ENCODE measurements at places on chromosomes 6 and 20.

GRCh38 chr20:44402391-44403193 is 47.1 kb downstream of the HNF4A start:
- peak; percentile 55 for DNase-seq

DNA sequence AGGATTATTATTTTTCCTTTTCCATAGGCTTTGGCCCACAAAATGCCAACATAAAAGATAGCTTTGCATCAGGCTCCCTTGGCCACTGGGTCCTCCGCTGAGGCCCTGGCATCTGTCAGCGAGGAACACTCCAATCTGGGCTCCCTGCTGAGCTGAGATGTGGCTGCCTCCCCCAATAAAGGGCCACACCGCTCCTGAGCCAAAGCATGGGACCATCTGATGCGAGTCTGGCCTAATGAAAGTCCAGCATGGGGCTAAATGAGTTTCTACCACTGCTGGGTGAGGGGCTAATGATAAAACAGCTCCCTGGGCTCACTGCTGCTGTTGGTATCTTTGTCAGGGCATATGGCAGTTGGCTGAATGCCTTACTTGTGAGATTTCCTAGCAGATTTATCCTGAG is 817.5 kb upstream of the SLC35B3 start:
- no peak for DNase-seq

DNA sequence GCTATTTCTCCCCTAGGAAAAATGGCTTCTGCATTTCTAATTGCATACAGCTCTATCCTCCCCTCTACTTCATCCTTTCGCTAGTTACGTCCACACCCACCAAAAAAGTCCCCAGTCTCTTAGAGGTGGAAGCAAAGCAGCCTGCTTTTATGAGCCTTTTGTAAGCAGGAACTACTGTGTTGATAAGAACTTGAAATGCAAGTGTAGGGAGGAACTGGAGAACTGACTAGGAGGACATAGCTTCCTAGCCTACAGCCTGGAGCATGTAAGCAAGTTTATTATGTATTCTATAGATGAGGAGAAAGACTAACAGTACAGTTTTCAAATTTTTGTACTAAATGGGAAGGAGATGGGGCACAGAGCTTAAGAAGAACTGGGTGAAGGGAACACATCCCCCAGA is 10.3 kb downstream of the ARHGAP18 start:
- DNase-seq: no peak

- peak; percentile 34 for DNase-seq
Measured at GRCh38 chr6:117976030-117976651, 69.1 kb downstream of the SLC35F1 start.

- no peak for DNase-seq
Measured at GRCh38 chr20:56173438-56173837, 75.1 kb upstream of the MC3R start.

- DNase-seq: peak; percentile 63
Measured at GRCh38 chr6:40845553-40845952, 193.5 kb downstream of the UNC5CL start.

DNA sequence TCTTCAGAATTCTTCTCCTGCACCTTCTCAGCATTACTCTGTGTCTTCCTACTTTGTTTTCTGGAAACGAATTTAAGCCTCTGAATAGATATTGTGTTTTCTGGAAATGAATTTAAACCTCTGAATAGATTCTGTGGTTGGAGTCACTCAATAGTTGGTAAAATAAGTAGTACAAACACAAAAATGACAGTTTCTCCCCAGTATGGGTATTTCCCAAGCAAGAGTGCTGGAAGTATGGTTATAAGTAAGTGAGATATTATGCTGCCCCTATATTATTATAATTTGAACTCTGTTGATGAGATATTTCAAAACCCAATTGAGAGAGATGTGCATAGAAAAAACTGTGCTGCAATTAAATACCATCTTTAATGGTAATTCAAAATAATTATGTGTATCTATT is 94.9 kb downstream of the TINAG start:
- DNase-seq: no peak

- DNase-seq: no peak
Measured at GRCh38 chr6:110282412-110282811, 75.7 kb downstream of the METTL24 start.

GRCh38 chr6:111585241-111585973 is 20.3 kb downstream of the TRAF3IP2 start:
- DNase-seq: no peak

- no peak for DNase-seq
Measured at GRCh38 chr6:8539453-8539852, 104.1 kb upstream of the SLC35B3 start.

DNA sequence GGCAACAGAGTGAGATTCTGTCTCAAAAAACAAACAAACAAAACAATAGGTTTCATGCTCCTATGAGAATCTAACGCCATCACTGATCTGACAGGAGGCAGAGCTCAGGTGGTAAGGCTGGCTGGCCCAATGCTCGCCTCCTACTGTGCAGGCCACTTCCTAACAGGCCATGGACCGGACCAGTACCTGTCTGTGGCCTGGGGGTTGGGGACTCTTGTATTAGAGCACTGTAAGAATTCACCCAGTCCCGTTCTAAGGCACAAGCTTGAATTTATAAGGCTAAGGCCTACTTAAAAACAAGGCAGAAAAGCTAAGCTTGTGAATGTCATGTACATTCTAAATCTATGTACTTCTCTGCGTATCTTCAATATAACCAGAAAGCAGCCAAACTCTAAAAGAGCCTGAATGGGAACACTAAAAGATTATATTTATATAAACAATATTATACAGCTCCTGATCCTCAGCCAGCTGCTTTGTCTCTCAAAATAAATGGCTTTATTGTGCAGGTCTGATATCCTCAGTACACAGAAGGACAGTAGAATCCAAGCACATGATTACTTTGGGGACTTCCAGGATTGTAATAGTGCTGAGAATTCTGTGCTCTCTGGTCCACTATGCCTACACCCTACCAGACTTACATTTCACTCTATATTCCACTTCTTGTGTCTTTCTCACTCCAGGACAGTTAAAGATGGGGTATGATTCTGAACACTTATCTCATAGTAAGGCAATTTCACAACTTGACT is 64.5 kb upstream of the DST start:
- no peak for DNase-seq

- DNase-seq: peak; percentile 15
Measured at GRCh38 chr6:46954837-46955451, 33.2 kb upstream of the ADGRF5 start.

DNA sequence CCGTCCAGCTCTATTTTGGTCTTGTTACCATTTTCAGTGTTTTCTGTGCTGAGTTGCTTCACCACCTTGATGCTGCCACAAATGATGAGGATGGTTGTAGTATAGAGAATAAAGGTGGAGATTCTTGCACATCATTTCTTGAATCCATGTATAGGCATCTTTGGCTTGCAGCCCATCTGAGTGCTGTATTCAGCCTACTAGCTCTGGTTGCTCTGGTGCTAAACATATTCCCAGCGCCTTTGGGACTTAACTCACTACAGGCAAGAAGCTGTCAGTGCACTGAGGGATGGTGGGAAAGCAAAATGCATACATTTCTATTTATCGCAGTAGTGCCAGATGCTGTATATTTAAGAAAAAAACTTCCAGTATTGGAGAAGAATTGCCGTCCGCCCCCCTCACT is 86.0 kb downstream of the CARMIL1 start:
- DNase-seq: no peak

GRCh38 chr6:34447386-34447785 is 18.5 kb upstream of the PACSIN1 start:
- DNase-seq: no peak

- no peak for DNase-seq
Measured at GRCh38 chr6:99424022-99424421, 1.1 kb downstream of the PNISR start.

- no peak for DNase-seq
Measured at GRCh38 chr6:130259557-130259956, 36.8 kb upstream of the SAMD3 start.

DNA sequence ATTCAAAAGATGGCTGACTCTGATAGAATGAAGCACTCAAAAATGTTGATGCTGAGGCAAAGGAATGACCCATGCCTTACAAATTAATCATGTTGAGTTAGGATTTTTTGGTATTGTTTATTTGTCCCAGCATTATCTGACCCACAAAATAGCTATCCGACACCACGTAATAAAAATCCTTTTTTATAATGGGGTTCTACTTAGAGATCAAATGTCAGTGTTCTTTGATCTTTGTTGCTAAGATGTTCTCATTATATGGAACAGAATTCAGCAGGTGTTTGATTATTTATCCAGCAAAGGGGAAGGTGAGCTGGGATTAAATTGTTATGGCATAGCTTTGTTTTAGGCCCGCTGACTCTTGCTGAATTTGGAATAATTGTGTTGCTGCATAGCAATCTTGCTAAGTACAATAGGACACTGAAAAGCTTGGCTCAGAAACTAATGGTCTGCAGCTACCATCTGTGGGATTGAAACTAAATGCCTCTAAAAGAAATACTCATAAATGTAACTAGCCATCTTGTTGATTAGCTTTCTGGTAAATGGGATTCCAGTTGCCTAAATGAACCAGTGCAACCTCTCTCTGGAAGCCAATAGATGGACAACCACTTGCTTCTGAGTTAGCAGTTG is 180.2 kb upstream of the HDAC2 start:
- no peak for DNase-seq

GRCh38 chr6:31971279-31971992 is 502 bp downstream of the DXO start:
- no peak for DNase-seq
